ENCODE measurements at places on chromosomes 2 and 18.

- peak; percentile 40 for DNase-seq
These were observed 6.6 kb downstream of the YIPF4 start for GRCh38 chr2:32284321-32284720.

GRCh38 chr2:168552450-168552856 lies 96.4 kb downstream of the CERS6 start:
- peak; percentile 35 for DNase-seq

DNA sequence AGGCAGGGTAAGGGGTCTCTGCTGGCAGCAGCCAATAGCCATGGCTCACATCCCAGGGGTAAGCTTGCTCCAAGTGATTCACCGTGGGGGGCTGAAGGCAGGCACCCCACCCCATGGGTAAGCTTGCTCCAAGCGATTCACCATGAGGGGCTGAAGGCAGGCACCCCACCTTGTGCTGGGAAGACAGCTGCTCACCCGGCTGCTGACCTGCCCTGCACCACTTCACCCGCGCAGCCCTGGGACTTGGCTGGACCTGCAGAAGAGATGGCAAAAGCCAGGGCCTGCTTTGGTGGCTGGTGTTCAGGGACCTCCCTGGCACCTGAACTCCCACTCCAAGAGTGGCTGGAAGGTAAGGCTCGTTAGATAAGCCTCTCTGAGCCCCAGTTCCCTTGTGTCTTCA lies 19.2 kb downstream of the PTGR3 start:
- no peak for DNase-seq

DNA sequence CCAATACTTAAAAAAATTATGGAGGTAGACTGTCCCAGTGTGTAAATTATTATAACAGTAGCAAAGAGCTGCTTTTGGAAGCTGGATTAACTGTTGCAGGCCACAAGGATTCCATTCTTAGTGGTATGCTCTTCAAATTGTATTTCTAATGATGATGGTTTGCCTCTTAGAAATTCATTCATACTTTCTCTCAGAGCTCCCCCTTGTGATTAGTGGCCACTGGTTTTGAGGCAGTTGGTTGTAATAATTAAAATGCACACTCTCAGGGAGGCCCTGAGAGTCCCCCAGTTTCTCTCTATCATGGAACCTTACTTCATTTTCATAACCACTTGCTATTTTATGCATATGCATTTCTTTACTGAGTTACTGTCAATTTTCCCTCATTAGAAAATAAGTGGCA lies 122.5 kb downstream of the PLA2R1 start:
- DNase-seq = peak; percentile 48

- no peak for DNase-seq
These were observed 204.2 kb downstream of the LOXHD1 start for GRCh38 chr18:46452820-46453219.

- DNase-seq = no peak
These were observed 967.8 kb downstream of the BCL11A start for GRCh38 chr2:59585655-59586054.

- no peak for DNase-seq
These were observed 219.8 kb downstream of the SH3BP4 start for GRCh38 chr2:235171550-235172031.

GRCh38 chr18:755506-755905 lies 43.1 kb upstream of the ENOSF1 start:
- DNase-seq = no peak

GRCh38 chr2:31055938-31056337 lies 82.3 kb downstream of the GALNT14 start:
- DNase-seq = no peak

- DNase-seq = no peak
These were observed 15.1 kb upstream of the KCNE4 start for GRCh38 chr2:223036790-223037444.

- no peak for DNase-seq
These were observed 81.6 kb downstream of the CDK15 start for GRCh38 chr2:201887773-201888425.

- no peak for DNase-seq
These were observed 148.5 kb upstream of the DLX2 start for GRCh38 chr2:172251231-172251630.

DNA sequence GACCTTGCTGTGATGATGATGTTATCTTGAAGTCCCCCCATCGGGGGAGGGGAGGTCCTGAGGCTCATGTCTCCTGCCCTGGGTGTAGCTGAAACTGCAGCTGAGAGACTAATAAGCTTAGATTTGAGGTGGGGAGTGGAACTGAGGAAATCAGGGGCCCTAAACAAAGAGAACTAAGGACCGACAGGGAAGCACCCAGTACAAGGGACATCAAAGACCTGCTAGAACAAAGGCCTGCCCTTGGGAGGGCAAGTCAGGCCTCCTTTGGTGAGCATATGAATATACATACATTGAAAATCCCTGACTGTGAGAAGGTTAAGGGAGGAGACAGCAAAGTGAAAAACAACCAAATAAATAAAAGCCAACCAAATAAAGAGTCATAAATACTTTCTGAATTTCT lies 1132.5 kb upstream of the CELF4 start:
- no peak for DNase-seq

- no peak for DNase-seq
These were observed 511.7 kb upstream of the CNTNAP5 start for GRCh38 chr2:123513351-123513750.

DNA sequence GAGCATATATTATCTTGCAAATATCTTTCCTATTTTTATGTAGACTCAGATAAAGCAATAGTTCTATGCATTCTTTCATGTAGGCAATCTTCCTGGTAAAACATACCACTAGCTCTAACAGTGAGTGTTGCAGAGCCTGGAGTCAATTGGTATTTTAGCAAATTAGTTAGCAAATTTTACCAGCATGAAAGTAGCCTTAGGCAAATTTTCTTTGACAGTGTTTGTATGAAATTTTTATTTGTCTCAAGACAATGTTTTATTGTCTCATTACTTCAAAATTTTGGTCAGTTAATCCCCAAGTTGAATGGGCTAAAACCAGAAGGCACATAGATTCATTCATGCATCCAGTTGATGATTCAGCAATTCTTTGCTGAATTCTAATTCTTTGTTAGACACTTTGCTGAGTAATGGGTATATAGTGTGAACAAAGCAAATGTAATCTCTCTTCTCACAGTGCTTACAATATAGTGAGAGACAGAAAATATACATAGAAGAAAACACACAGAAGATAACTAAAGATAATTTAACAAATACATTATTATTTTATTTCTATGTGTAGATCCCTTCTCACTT lies 27.1 kb downstream of the SLC38A11 start:
- no peak for DNase-seq

GRCh38 chr2:71426721-71427120 lies 26.6 kb upstream of the DYSF start:
- no peak for DNase-seq

- DNase-seq = no peak
These were observed 38.6 kb downstream of the ALPK2 start for GRCh38 chr18:58590254-58590653.

DNA sequence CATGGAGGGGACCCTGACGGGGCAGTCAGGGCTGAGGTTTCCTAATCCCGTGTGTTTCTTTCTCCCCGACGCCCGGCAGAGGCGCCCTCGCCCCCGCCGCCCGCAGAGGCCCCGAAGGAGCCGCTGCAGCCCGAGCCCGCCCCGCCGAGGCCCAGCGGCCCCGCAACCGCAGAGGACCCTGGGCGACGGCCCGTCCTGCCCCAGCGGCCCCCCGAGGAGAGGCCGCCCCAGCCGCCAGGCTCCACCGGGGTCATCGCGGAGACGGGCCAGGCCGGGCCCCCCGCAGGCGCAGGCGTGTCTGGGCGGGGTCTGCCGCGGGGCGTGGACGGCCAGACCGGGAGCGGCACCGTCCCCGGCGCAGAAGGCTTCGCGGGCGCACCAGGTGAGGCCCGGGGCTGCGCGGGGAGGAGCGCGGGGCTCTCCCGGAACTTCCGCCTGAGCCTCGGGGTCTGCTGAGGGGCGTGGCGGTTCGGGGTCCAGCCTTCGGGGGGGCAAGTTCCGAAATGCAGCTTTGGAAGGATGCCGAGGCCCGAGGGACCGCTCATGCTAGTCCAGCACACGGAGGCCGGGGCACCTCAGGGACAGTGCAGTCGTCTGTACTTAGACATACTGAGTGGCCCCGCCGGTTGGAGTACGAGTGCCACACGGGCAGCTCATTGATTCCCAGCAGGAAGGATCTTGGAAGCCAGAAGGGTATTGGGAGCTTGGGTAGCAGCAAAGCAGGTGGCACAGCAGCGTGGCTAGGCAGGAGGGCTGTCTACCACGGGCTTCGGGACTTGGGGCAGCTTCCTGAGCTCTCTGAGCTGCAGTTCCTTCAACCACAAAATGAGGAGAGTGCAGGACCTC lies 60.1 kb downstream of the EMILIN2 start:
- no peak for DNase-seq

- no peak for DNase-seq
These were observed 124.4 kb upstream of the SETBP1 start for GRCh38 chr18:44556296-44556695.

- DNase-seq = peak; percentile 32
These were observed 40.8 kb downstream of the GTF3C3 start for GRCh38 chr2:196758474-196759377.

- no peak for DNase-seq
These were observed 8.3 kb downstream of the EVX2 start for GRCh38 chr2:176075481-176075880.

DNA sequence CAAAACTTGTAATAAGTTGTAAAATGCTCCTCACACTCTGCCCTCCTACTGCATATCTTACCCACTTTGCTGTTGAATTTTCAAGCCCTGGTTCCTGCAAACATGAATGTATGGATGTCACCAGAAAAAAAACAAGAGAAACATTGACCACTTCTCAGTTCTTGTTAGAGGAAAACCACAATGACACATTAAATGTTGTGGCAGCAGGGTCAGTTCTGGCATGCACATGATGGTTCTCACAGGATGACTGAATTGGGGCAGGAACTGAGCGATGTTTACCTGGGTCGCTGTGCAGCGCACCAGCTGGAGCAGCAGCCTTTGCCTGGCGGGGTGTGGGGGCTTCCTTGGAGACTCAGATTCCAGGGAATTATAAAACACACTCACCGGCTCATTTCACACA lies 14.0 kb upstream of the PRKCE start:
- peak; percentile 80 for DNase-seq

GRCh38 chr2:174749793-174750192 lies 14.5 kb downstream of the CHRNA1 start:
- DNase-seq = no peak

DNA sequence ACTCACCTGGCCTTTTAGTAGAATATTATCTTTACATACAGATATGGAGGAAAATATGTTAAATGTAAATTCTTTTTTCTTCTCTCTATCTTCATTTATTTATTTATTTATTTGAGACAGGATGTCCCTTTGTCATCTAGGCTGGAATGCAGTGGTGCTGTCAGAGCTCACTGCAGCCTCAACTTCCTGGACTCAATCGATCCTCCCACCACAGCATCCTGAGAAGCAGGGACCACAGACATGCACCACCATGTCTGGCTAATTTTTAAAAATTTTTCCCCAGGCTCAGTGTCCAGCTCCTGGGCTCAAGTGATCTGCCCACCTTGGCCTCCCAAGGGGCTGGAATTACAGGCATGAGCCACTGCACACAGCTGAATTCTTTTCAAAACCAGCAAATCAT lies 20.3 kb downstream of the KYNU start:
- DNase-seq = no peak

DNA sequence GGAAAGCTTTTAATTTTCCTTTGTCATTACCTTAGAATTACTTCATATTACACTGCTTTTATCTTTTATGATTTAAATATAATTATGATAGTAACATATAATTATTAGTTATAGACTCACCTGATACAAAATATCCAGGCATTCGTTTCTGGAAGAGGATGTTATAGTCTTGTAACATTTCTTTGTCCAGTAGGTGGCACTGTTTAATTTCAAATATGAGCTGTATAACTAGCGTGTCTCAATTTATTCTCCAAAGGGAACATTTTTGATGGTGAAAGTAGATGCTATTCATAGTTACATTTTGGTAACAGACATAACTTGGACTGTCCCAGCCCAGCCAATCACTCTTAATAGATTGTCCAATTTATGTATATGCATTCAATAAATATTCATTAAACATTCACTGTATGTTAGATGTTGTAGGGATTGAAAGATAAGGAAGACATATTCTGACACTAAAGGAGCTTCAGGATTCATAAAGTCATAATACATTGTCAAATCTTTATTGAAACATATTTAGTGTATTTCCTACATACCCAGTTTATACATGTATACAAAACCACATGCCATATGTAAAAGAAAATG lies 19.2 kb downstream of the DAW1 start:
- DNase-seq = peak; percentile 84

- DNase-seq = peak; percentile 75
These were observed 45.2 kb downstream of the NCK2 start for GRCh38 chr2:105789745-105790460.

- no peak for DNase-seq
These were observed 6.1 kb downstream of the IMPACT start for GRCh38 chr18:24432618-24433017.

- no peak for DNase-seq
These were observed 319.8 kb upstream of the HNRNPA3 start for GRCh38 chr2:176892676-176893226.

Measured in suppressor macrophage treated with lipopolysaccharide for 1 hour (primary cell).